Chondrocyte (in vitro differentiated cells): ENCODE measurements at places on chromosomes 2 and 18.

GRCh38 chr18:77110400-77110799, 22.2 kb downstream of the MBP start:
- DNase-seq, result peak; percentile 68

DNA sequence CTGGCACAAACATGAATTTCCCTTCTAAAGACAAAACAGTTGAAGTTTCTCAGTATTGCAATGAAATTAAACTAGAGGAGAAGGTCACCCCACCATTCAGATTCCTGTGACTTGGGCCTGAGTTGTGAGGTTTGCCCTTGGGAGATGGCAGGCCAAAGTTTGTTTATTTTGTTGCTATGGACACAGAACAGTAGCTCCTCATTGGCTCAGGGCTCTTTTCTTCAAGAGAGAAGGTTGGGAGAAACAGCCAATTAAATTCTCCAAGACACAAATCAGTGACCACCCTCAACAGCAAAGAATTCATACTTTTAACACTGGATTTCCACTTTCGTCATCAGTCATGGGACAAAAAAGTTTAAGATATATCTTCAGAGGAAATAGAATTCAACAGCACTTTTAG, at the start of gene FLACC1:
Gene FLACC1, minus strand, starts transcription at position 125 of the 400 bp plus-strand sequence. CDS start 5,941 bp downstream, outside the sequence.
- DNase-seq, result no peak

- DNase-seq, result no peak
These were observed 154.7 kb downstream of the EML6 start for GRCh38 chr2:54878182-54878581.

GRCh38 chr2:204325468-204325867, 219.8 kb upstream of the PARD3B start:
- no peak for DNase-seq

- no peak for DNase-seq
These were observed 29.1 kb downstream of the UXS1 start for GRCh38 chr2:106165029-106165428.

DNA sequence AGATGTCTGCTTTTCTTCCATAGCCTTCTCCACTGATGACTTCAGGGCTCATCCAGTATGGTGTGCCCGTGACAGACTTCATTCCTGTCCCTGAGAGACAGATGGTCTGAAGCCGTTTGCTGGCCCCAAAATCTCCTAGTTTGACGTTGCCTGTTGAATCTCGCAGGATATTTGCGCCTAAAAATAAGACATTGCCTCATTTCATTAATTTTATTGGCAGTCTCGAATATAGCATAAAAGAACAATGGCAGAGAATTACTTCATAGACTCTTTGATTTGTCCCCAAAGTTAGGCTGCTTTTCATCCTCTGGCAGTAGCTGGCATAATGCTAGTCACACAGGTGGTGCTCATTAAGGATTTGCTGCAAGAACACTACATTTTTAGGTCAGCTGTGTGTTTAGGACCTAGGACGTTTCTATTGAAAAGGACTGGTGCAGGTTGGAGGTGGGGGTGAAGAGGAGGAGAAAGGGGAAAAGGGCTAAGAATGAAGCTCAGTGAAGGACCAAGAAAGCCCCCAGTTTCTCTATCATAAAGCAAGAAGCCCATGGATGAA, 14.7 kb upstream of the ERCC3 start:
- DNase-seq, result no peak

DNA sequence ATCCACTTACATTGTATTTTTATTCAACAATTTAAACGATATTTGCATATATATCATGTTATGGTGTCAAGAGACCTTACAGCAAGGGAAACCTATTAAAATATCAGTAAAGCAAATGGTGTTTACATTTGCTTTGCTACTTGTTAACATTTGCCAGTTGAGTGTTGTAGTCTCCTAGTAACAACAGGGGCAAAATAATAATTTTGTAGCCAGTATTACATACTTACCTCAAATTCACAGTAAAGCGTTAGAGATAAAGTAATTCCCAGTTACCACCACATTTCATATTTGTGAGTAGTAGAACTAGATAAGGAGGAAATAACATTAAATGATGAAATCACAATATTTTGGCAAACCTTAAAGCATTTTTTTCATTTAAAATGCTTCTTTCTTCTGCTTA, 71.3 kb downstream of the FASTKD2 start:
- DNase-seq, result no peak
